Kidney epithelial cell (primary cell): ENCODE measurements at places on chromosomes 1 and 21. TPM values are rescaled to one million over a fixed set of nuclear protein-coding genes. Genes with fewer than 3 reads are reported as not detected.

DNA sequence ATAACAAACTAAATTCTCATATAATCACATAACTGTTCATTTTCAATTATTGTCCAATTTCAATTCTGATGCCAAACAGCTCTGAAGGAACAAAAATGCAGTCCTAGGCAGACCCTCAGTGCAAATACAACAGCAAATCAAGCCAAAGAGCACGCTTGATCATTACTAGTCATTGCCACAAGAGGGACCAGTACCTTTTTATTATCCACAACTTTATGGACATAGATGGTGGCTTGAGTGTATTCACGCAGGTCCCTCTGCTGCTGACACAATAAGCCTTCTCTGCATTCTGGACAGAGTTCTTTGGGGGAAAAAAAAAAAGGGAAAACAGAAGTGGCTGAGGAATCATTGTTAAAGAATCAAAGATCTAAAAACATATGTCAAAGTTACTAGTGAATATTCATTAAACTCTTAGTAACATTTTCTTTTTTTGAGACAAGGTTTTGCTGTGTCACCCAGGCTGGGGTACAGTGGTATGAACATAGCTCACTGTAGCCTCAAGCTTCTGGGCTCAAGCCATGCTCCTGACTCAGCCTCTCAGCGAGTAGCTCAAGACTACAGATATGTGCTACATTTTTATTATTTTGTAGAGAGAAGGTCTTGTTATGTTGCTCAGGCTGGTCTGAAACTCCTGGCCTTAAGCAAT lies 34.3 kb upstream of the RAP1GAP start:
- DNase-seq: no peak

GRCh38 chr1:183284086-183284485 lies 98.0 kb downstream of the LAMC2 start:
- no peak for DNase-seq

- no peak for DNase-seq
Observed at GRCh38 chr1:78427506-78427905, 63.3 kb upstream of the PTGFR start.

- no peak for DNase-seq
Observed at GRCh38 chr1:29171089-29171488, 10.6 kb downstream of the SRSF4 start.

DNA sequence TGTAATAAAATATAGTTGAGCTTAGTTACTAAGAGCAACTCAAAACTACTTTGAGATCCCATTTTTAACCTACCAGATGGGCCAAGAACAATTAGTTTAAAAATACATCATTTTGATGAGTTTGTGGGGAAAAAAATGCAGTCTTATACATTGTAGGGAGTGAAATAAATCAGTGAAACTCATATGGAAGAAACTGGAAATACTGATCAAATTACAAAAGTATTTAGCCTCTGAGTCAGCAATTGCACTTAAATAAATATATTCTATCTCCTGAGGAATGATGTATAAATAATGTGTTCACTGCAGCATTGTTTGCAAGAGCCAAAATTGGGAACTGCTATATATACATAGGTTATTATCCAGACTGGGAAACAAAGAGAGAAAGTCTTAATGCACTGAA lies 4.6 kb upstream of the SMCP start:
- no peak for DNase-seq

GRCh38 chr1:47664356-47664755 lies 226.5 kb downstream of the FOXD2 start:
- no peak for DNase-seq

- DNase-seq: no peak
Observed at GRCh38 chr1:66353257-66353656, 180.7 kb upstream of the SGIP1 start.

- DNase-seq: no peak
Observed at GRCh38 chr1:240737298-240737697, 125.3 kb upstream of the GREM2 start.

- no peak for DNase-seq
Observed at GRCh38 chr21:28731700-28732321, 260.9 kb downstream of the LTN1 start.

DNA sequence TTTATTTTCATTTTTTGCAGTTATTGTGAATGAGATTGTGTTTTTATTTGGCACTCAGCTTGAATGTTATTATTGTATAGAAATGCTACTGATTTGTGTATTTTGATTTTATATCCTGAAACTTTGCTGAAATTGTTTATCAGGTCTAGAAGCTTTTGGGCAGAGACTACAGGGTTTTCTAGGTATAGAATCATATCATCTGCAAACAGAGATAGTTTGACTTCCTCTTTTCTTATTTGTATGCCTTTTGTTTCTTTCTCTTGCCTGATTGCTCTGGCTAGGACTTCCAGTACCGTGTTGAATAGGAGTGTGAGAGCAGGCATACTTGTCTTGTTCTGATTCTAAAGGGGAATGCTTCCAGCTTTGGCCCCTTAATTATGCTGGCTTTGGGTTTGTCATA lies 27.3 kb downstream of the ZNF691 start:
- DNase-seq: no peak

DNA sequence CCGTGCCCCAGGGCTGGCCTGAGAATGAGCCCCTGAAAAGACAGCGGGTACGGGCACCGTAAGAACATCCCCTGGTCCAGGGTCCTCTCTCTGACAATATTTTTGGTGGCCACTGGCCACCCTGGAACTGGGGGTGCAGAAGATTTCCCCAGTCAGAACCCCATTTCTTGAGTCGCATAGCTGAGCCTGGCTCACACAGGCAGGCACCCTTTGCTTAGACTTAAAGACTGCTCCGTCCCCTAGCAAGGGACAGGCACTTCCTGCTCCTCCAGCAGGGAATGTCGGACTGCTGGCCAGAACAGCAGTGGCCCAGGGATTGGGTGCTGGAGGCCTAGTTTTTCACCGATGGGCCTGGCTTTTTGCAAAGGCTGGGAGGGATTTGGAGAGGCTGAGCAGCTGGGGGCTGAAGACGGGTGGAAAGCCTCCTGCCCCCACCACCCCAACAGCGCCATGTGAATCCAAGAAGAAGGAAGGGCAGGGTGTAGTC lies 4.3 kb downstream of the OLIG2 start:
- no peak for DNase-seq

DNA sequence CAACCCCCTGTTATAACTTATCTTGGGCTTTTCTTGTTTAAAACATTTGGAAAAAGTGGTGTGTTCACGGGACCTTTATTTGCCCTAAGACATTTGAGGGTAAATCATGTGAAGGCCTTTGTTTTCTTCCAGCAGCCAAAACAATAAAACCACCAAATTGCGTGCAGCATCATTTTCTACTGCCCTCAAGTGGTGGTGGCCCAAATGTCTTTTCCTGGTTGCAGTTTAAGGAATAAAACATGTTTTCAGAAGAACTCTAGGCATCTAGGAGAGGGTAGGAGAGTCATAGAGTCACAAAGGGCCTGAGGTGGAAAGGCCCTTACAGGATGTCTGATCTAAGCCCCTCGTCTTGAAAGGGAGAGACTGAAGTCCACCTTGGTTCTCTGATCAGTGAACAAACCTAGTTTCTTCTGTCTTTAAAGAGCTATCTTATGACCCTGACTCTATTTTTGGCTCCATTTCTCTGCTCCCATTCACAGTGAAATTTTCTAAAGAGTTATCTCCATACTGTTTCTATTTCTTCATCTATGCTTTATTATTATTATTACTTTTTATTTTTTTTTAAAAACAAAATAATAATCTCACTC lies 16.0 kb upstream of the EPS15 start:
- no peak for DNase-seq

- DNase-seq: no peak
Observed at GRCh38 chr1:192512426-192513162, 63.0 kb upstream of the RGS1 start.

GRCh38 chr1:50275566-50275965 lies 147.7 kb downstream of the DMRTA2 start:
- no peak for DNase-seq

GRCh38 chr1:84407958-84408422 lies 9.7 kb downstream of the DNASE2B start:
- no peak for DNase-seq

DNA sequence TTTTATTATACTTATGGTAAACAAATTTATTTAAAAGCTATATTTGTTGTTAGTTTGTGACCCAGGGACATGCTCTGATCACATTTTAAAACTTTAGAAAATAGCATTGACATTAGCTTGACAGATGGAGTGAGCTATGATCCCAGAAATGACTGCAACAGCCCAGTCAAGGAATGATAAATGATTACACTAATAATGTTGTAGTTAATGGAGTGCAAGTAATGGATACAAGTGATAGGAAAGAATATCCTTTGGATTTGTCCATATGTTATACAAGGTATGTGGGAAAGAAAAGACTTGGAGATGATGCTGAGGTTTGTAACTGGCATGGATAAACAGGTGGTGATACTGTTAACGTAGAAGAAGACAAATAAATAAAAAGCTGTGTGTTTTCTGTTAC lies 1908.7 kb downstream of the MRPL39 start:
- DNase-seq: no peak

DNA sequence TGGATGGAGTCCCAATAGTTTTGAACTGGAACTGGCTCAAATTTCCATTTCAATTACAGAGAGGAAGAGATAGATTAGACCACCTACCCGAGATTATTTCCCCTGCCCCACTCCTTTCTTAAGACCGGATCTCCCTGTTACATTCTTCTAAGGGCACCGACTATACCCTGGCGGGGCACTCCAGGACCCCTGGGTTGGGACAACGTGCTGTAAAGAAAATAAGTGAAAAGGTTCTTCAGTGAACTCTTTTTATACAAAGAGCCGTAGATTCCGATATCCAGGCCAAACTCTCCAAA lies 6.7 kb downstream of the NR5A2 start:
- DNase-seq: no peak

DNA sequence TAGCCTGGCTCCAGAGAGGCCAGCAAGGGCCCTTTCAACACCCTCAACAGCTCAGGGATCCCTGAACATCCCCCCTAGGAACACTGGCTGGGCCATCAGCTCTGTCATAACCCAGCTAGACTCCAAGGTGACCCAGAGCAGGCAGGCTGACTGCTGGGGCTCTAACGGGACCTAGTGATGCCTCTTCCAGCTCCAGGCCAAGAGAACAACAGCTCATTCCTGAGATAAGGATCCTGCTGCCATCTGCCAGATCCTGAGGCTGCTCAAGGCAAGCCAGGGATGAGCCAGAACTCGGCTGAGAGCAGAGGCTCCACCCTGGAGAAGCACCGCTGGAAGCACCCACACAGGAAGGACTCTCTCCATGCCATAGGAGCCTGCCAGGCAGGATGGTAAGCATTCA lies 2.0 kb downstream of the VSIG8 start:
- DNase-seq: no peak

- DNase-seq: no peak
Observed at GRCh38 chr1:230191079-230191804, 124.2 kb downstream of the GALNT2 start.

DNA sequence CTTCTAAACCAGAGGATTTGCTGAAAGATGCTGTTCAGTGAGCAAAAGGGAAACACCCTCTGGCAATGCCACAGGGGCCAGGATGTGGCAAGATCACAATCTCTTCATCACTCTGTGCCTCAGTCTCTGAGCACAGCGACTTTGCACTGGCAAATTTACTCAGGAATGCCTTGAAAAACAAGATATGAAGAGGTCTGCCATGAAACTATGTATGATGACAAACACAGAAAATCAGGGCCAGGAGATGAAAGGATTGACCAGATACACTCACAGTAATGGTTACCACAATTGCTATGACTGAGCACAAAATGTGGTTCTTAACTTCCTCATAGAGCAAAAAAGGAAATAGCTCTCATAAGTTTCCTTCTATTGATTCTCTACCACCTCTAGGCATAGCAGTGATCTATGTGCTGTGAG lies 5.8 kb downstream of the TTC13 start:
- no peak for DNase-seq

DNA sequence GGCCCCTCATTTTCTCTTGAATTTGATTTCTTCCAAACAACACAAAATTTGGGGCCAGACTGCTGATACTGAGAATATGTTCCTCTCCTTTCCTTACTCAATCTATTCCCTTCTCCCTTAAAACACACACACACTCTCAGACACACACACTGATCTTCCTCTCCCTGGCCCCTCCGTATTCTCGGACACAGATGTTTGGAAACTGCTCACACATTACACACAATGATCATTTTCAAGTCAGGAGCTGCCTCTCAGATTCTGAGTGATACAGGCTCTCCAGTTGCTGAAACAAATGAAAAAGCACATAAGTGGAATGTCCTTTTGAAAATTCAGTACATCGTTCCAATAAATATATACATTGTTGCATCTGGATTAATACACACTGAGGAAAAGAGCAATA lies 161.3 kb downstream of the CLEC20A start:
- no peak for DNase-seq

GRCh38 chr1:53617851-53618499 lies 121.0 kb downstream of the GLIS1 start:
- DNase-seq: no peak

DNA sequence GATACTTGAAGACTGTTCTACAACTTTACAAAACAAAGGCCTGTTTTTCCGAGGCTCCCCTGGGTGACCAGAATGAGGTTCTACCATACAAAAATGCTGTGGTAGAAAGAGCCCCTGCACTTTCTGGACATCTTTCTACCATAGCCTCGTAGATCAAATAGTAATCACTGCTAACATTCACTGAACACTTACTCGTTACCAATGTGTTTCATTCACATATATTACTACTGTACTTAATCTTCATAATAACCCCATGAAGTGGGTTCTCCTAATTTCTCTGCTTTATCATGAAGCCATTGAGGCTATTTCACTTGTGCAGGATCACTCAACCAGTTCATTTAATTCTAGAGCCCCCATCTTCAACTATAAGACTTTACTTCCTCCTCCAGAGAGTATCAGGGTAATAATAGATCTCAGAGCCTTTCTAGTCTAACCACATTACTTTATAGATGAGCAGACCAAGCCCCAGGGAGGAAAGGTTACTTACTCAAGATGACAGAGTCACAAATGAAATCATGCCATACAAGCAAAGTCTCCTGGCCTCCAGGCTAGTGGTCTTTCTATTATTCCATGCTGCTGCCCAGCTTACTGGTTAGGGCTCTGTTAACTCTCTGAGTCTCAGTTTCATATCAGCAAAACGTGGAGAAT lies 46.7 kb upstream of the OSBPL9 start:
- no peak for DNase-seq

TMEM52 gene
- 0.92 and 3.2 TPM in 2 replicates for total RNA-seq

KCND3 gene
- under 0.01 TPM in 2 replicates for total RNA-seq

PROK1 gene
- not detected in 2 replicates for total RNA-seq

FAM43B gene
- total RNA-seq: 0.13 and 0.34 TPM in 2 replicates

PLCH2 gene
- total RNA-seq: 0.07 and 0.92 TPM in 2 replicates

C1orf87 gene
- total RNA-seq: not detected in 2 replicates

ETS2 gene
- 40.7 and 41.2 TPM in 2 replicates for total RNA-seq

GSTM1 gene
- 9.7 and 16.3 TPM in 2 replicates for total RNA-seq

LAMTOR2 gene
- total RNA-seq: 96.5 and 108 TPM in 2 replicates

ZBTB8B gene
- total RNA-seq: 0.07 and 0.13 TPM in 2 replicates

PRKAB2 gene
- 17.1 and 22.7 TPM in 2 replicates for total RNA-seq

LINGO4 gene
- total RNA-seq: not detected in 2 replicates

CTH gene
- total RNA-seq: 13.6 and 18.2 TPM in 2 replicates

LRRC53 gene
- total RNA-seq: not detected in 2 replicates

CELA3A gene
- not detected in 2 replicates for total RNA-seq
